ENCODE measurements at places on chromosomes 13 and 19.

DNA sequence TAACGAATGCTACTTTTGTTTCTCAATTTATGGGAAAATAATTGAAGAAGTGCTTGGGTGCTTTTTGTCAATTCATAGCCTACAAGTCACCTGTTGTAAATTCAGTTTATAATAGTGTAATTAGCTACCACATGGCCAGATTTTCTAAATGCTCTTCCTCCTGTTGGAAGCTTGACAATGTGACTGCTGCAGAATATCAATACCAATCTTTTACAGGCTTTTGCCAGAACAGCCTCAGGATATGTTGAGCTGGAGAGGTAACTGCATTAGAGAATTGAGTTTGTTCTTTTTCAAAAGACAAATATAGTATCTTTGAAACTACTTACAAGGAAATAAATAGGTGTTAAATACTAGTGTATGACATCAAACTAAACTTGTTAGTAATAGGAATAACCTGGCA lies 277.8 kb downstream of the POU4F1 start:
- no peak for DNase-seq

- DNase-seq = peak; percentile 48
These were observed 3.5 kb downstream of the LIPE start for GRCh38 chr19:42423462-42424344.

GRCh38 chr13:110186231-110186855 lies 120.6 kb downstream of the COL4A1 start:
- DNase-seq = no peak

- no peak for DNase-seq
These were observed 13.2 kb downstream of the DIAPH3 start for GRCh38 chr13:60150538-60150937.

GRCh38 chr19:6602729-6603114 lies 11.8 kb upstream of the CD70 start:
- no peak for DNase-seq

- DNase-seq = no peak
These were observed 540.5 kb upstream of the KLF12 start for GRCh38 chr13:74674720-74675119.

- DNase-seq = no peak
These were observed 5.7 kb downstream of the ZNF132 start for GRCh38 chr19:58434217-58434616.

DNA sequence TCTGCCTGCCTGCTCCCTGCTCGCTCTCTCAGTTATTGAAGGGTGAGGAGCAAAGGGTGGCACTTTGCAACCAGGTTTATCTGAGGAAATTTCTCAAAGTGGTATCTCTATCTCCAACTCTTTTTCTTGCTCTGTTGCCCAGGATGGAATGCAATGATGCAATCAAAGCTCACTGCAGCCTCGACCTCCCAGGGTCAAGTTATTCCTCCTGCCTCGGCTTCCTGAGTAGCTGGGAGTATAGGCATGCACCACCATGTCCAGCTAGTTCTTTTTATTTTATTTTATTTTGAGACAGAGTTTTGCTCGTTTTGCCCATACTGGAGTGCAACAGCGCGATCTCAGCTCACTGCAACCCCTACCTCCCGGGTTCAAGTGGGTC lies 4.9 kb downstream of the ACTMAP start:
- DNase-seq = no peak

DNA sequence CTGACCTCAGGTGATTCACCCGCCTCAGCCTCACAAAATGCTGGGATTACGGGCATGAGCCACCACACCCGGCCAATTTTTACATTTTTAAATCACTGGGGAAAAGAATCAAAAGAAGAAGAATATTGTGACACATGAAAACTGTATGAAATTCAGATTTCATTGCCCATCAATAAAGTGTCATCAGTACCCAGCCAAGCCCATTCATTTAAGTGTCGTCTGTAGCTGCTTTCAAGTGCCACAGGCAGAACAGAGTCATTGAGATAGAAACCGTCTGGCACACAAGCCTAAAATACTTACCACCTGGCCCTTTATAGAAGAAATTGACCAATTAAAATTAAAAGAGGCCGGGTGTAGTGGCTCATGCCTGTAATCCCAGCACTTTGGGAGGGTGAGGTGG lies 15.3 kb downstream of the COLGALT1 start:
- no peak for DNase-seq

DNA sequence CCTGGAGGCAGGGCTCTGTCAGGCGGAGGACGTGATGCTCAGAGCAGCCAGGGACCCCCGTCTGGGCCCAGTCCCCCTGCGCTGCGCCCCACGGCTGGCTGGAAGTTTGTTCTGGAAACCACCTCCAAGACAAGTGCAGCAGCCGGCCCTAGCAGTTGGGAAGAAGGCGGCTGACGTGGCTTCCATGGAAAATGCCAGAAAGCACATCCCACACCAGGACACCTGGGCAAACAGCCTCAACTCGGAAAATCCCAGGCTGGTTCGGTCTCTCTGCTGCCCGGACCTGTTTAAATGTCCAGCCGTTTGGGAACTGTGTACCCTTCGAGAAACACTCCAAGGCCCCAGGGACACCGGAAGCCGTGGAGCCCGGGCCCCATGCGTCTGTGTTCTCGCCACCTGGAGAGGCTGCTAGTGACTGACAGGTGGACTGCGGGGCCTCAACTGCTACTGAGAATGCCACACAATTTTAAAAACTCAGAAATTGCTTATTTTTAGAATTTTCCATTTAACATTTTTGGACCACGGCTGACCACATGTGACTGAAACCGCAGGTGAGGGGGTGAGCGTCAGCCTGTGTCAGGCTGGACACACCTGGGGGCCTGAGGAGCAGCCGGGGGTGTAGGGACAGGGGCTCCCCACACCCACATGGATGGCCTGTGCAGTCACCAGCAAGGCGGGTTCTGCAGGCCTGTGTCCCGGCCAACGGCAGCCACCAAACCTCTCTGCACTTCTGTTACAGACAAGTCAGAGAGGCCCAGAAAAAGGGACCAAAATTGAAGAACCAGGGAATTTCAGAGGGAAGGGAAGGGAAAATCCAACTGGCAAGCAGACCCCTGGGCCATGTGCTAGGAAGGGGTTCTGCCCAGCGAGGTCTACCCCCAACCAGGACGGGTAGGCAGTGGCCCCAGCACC lies 31.7 kb downstream of the RASA3 start:
- peak; percentile 19 for DNase-seq

- no peak for DNase-seq
These were observed 17.9 kb downstream of the DEDD2 start for GRCh38 chr19:42199440-42200115.

- DNase-seq = no peak
These were observed 18.5 kb downstream of the PALM start for GRCh38 chr19:726993-727956.

GRCh38 chr13:110449219-110450015 lies 112.1 kb downstream of the RAB20 start:
- no peak for DNase-seq

DNA sequence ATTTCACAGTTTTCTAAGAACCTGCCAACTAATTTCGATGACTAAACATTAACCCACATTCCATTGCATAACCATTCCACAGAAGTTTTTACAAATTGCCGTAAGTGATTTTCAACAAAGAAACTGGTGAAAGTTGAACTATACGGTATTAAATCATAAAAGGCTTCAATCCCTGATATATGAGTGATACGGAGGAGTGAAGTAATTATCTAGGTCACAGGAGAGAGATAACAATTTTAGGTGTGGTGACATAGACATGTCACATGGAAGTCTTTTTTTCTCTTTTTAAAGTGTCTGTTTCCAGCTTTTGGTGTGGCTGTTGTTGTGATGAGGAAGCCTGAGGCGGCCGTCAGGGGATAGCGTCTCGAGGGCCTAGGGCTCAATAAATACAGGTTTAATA lies 29.4 kb downstream of the TBC1D4 start:
- DNase-seq = no peak

DNA sequence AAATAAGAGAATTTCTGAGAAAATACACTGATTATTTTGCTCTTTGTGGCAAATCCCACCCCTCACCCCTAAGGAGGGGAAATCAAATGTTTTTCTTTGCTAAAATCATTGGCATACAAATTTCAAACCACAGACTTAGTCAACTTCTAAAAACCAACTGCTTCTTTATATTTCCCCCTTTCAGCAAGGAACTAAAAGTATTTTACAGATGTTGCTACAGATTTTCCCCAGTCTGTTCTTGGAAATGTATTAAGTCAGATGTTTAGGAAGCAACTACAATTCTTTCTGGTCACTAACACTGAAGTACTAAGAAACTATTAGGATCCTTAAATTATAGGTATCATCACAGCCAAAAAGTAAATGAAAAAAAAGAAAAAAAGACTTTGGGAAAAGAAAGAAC lies 6.9 kb downstream of the MTMR6 start:
- DNase-seq = no peak

GRCh38 chr13:55573565-55573964 lies 1567.2 kb upstream of the PRR20A start:
- DNase-seq = no peak

DNA sequence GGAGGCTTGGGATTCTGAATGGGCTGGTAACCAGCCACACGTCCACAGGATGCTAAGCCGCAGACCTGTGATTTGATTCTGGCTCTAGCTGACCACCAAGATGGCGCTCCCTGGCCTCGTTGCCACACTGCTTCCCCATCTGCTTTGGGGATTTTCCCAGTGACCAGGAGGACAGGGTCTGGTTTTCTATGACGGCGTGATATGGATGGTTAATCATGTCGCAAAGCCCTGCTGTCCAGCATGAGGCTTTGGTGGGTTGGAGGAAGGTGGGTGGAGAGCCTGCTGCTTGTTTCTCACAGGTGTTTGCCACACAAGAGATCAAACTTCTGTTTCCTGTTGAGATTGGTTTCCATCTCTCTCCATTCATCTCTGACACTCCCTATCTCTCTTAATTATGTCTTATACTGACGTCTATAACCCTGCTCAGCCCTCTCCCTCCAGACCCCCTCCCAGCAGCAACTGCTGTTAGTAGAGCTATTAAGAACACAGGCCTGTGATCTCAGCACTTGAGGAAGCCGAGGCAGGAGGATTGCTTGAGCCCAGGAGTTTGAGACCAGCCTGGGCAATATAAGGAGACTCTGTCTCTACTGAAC lies 102.7 kb downstream of the SIPA1L3 start:
- DNase-seq = no peak

DNA sequence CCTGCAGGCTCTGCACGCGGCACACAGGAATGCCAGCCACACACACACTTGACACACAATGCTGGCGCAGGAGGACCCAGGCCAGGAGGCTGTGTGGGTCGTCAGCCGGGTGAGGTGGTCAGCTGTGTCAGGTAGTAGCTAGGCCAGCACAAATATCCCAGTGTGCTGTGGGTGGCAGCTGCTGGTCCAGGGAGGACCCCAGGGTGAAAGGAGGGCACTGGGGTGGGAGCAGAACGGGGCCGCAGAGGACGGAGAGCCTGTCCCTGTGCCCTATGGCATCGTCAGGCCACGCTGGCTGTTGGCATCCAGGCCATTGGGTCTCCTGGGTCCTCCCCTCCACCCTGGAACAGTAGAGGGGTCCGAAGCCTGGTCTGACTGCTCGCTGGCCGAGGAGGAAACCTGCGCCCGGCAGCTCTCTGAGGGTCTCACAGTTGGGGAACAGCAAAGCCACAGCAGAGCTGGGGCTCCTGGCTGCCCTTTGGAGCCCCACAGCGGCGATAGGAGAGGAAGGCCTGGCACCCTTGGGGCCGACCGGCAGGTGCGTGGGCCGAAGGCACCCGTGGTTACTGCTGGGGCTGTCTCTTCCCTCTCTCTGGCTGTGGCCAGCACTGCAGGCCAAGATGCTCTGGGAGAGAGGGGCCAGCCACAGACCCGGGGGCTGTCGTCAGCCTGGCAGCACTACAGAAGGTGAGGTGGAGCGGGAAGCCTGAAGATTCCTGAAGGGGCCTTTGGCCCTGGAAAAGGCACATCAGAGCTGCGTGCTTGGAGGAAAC lies 27.3 kb downstream of the C13orf46 start:
- no peak for DNase-seq

DNA sequence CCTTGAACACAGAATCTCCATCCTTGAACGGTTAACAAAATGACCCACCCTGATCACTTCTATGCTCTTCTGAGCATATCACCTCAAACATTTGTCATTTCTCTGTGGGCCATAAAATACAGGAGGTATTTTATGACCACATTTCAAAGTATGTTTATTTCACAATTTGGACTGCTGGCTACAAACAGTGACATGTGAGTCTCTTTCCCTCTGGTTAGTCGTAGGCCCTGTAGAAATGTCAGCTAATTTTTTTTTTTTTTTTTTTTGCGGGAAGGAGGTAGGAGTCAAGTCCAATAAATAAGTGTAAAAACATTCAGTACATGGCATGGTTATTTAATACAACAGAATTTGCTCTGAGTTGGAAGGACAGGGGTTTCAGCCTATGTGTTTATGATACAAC lies 70.7 kb downstream of the FOXO1 start:
- no peak for DNase-seq

GRCh38 chr19:49718511-49718910 lies 27.6 kb downstream of the CPT1C start:
- no peak for DNase-seq

- no peak for DNase-seq
These were observed 14.9 kb downstream of the ONECUT3 start for GRCh38 chr19:1768248-1768647.

DNA sequence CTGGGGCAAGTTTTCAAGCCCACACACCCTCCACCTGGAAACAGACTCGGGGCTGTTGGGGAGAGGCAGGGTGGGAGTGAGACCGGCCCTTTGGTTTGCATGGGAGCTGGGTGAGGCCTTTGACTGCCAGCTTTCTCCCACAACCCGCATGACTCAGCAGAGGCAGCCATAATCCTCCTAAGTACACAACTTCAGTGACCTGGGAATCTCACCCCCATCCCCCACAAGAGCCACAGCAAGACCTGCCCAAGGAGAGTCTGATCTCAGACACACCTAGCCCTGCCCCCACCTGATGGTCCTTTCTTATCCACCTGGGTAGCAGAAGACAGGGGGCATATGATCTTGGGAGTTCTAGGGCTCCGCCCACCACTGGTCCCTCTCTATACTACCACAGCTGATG lies 1615.4 kb downstream of the EFNB2 start:
- no peak for DNase-seq

- DNase-seq = no peak
These were observed 192.0 kb upstream of the SOX1 start for GRCh38 chr13:111874981-111875380.
